Left lobe of liver (tissue), 2 donors: ENCODE measurements at places on chromosomes 7 and 10. TPM values are rescaled to one million over a fixed set of nuclear protein-coding genes. Genes with fewer than 3 reads are reported as not detected.

DNA sequence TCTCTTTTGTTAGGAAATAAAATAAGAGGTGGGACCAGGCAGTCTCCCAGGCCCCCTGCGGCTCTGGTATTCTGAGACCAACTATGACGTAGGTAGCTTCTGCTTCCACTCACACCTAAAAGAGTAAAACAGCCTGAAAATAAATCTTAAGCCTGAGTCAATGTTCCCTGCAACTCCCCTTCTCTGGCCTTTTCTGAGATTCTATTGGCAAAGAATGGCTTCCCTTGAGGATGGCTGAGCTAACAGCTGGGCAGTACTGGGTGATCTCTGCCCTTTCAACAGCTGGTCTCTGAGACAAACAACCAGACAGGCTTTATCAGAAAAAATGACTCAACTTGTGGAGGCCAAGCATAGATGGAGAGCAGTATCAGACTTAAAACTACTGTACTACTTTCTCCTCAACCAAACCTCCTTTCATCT is 58.7 kb downstream of the CREB3L2 start:
- DNase-seq = no peak

DNA sequence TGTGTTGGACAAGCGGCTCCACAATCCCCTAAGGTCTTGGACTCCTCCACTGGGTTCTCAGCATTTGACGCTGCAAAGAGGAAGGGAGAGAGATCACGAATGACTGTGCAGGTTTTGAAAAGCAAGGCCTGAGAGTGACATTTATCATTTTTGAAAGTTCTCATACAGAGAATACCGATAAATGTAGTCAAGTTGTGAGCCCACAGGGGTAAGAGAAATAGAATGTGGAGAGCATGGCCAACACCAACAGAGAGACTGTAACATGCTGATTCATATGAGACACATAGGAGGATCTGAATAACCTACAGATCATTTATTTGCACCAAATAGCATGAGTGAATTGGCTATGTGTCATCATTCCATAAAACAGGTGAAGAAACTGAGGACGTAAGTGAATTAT is 230.5 kb upstream of the MBL2 start:
- DNase-seq = no peak

The CNPY4 gene
- total RNA-seq = 2.4 TPM

DNA sequence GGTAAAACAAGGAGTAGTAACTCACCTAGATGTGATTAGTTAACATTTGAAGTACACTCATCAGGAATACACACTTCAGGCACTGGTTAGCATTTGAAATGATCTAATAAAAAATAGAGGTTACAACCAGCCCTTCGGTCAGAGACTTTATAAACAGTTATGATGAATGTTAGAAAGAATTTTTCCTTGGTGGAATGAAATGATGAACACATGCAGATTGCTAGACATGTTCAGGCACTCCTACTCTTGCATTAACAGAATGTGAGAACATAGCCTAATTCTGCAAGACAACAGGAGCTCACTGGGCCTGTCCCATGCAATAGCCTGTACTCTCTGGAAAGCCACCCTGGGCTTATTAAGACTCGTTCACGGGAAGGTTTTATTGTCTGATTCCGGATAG is 47.3 kb upstream of the TECTB start:
- DNase-seq = no peak

DNA sequence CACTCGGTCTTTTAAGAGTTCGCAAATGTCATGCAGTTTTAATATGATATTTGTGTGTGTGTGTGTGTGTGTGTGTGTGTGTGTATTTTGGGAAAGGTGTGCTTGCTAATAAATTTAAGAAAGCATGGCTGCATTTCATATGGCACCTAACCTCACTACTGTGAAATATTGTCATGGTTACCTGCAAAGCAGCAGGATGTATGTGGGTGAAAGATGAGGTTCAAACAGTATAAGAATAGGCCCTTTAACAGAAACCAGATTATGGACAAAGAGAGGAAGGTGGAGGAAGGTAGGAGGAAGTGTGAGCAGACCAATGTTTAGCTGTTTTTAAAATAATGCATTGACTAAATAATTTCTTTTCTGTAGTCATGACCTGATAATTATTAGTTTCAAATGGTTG is 73.5 kb upstream of the CACNA2D1 start:
- DNase-seq = no peak

The CTAGE8 gene
- 1.4 TPM for total RNA-seq

The FEZF1 gene
- total RNA-seq = not detected

DNA sequence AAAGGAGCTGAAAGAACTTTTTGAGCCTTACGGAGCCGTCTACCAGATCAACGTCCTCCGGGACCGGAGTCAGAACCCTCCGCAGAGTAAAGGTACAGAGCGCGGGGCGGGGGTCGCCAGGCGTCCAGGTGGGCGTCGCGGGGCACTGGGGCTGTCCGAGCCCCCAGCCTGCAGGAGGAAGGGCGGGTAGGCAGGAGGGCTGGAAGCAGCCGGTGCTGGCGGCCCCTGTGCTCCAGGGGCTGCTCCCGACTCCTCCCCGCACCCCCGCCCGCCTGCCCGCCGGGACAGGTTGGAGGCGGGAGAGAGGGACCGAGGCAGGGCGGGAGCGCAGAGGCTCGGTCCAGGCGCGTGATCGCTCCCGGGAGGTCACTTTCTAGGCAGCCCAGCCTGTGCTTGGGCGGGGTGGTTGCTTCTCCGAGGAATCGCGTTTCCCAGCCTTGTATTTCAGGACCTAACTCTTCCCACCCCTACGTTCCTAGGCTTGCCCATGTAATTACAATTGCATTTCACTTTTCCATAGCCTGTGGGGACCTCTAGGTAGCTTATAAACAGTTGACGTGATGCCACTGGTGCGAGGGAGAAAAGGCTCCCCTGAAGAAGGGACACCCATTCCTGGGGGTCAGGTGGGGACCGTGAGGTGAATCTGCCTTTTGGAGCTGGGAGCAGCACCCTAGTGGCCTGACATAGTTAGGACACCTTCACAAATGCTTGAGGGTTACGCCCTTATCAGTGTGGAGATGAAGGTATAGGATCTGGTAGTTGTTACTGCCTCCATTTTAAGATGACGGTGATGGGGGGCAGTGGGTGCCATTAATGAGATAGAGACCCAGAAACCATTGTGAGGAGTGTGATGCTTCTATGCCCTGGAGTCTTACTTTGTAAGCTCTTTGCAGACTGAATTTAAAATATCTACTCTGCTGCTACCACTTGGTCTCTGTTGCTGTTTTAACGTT is 148.2 kb downstream of the CELF2 start:
- DNase-seq = no peak

DNA sequence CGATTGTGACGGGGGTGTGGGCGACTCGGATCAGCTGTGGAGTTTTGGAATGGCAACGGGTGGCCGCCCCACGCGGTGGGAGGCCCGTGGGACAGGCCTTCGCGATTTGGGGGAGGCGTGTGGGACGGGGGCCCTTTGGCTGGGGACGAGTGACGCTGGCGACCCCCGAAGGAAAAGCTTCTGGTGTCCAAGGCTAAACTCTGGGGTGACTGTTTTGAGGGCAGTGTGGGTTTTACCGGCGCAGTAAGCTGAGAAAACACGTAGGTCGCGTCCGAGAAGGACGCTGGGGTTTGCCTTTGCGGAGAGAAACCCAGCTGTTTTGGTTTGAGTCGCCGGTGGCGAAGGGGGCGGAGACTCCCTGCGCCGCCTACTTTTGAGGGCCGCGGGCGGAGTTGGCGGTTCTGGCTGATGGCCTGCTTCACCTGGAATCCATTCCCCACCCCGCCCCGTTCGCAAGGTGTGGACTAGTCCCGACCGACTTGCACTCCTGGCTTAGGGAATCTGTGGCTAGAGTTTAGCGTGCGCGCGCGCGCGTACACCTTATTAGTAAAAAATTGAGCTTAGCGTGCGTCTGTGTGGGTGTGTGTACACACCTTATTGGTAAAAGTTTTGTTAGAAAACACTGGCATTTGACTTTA is 606 bp downstream of the TAX1BP1 start:
- peak; percentile 97 for DNase-seq

GRCh38 chr7:90968871-90969270 is 295.4 kb upstream of the FZD1 start:
- DNase-seq = no peak

DNA sequence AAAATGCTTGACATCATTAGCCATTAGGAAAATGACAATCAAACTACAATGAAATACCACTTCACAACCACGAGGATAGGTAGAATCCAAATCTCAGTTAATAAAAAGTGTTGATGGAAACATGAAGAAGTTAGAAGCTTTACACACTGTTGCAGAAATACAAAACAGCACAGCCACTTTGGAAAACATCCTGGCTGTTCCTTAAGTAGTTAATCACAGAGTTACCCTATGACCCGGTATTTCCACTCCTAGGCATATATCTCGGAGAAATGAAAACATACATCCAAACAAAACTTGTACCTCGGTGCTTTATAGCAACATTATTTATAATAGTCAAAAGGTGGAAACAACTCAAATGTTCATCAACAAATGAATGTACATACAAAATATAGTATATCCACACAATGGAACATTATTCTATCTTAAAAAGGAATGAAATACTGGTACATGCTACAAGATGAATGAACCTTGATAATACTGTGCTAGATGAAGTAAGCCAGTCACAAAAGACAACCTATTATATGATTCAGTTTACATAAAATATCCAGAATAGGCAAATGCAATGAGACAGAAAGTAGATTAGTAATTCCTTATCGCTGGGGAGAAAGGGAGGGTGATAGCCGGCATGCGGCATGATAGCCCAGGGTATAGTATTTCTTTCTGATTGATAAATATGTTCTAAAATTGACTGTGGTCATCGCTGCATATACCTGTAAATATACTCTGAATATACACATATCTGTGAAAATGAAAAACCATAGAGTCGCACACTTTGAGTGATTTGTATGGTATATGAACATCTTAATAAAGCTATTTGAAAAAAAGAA is 1.9 kb downstream of the VWDE start:
- DNase-seq = no peak

The CH25H gene
- total RNA-seq = 0.10 TPM

The BTBD16 gene
- total RNA-seq = 1.5 TPM

The EBLN1 gene
- total RNA-seq = not detected

- DNase-seq = no peak
These were observed 621.2 kb downstream of the SDK1 start for GRCh38 chr7:3922175-3922635.

DNA sequence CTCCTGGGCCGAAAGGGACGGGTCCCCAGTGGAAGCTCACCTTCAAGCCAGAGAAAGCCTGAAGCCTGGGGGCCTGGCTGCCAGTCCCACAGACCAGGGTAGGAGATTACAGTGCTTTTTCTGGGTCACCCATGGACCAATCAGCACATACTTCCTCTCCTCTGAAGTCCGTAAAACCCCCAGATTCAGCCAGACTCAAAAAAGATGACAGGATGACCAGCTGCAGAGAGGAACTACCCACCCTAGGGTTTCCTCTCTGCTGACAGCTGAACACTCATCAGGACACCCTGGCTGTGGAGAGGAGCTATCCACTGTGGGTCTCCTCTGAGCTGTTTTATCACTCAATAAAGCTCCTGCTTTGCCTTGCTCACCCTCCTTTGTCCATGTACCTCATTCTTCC is 78.0 kb downstream of the SAMD9 start:
- DNase-seq = no peak

- DNase-seq = no peak
These were observed 78.8 kb downstream of the PROSER2 start for GRCh38 chr10:11901833-11902475.

The LZTS2 gene
- total RNA-seq = 11.1 TPM

The IL6 gene
- not detected for total RNA-seq

The ADCYAP1R1 gene
- 0.65 TPM for total RNA-seq

- no peak for DNase-seq
These were observed 9.0 kb downstream of the TACR2 start for GRCh38 chr10:69407621-69408301.

- DNase-seq = no peak
These were observed 49.9 kb downstream of the DNAJC1 start for GRCh38 chr10:21953585-21954057.

The CYP2C19 gene
- 13.0 TPM for total RNA-seq

DNA sequence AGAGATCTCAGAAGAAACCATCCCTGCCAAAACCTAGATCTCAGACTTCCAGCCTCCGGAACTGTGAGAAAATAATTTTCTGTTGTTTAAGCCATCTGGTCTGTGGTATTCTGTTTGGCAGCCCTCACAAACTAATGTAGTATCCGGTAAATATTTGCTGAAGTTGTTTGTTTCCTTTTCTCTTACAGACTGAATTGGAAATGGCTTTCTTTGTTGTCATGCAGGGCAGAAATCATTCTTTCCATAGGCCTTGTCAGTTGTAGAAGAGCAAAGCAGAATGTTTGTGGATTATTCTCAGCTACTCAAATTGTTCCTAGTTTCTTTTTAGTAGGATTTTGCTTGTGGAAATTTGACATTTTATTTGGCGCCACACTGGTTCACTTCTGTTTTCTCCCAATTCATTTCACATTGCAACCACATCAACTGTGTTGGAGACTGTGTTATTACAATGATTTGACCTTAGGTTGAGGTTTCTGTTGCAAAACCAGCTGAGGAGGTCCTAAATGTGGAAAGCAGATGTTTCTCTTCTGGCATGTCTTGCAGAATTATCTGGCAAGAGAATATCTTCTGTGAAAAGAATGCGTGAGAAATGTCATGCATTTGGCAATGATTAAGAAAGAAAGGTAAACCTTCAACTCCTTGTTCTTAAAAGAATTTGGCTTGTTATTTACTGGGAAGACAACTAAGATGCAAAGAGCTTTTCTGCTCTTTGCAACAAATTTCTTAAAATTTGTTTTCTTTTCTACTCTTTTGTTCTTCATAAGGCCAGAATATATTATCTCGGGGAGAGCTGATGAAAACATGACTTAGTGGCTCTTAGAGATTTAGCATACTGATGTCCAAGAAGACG is 25.8 kb downstream of the ACTA2 start:
- DNase-seq = no peak

The DNAJC2 gene
- 8.5 TPM for total RNA-seq

DNA sequence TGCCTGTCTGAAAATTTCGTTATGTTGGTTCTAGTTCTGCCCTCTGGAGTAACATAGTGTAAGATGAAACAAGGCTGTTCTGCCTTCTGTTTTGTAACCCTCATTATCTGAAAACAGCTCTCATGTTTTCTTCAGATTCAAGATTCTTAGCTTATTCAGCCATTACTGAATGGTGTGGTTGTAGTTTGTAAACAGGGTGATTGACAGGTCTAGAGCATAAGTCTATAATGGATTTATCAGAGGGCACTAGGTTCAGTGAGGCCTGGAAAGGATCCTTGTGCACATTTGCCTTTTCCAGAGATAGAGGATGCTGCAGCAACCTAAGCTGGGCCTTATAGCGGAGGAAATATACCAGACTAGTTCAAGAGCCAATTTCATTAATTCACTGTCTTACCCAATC is 6.1 kb downstream of the ZNF398 start:
- no peak for DNase-seq

The OPALIN gene
- total RNA-seq = not detected

The GRID1 gene
- 0.58 TPM for total RNA-seq

DNA sequence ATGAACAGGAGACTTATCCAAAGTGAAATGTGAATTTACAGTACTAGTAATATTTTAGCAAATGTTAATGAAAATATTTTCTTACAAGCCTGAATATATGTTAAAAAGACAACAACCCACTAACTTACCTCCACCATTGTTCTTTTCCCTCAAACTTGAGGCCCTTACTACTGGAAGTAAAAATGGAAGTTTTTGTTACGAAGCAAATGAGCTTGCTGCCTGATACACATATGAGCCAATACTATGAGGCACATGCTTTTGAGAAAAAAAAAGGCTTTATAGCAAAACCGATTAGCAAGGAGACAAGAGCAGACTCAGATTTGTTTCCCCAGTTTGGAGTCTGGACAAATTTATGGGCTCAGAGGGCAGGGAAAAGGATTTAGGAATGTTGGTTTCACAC is 29.0 kb downstream of the PRPS1L1 start:
- no peak for DNase-seq
